ENCODE measurements at places on chromosomes 16 and 17. TPM values are rescaled to one million over a fixed set of nuclear protein-coding genes. Genes with fewer than 3 reads are reported as not detected.

DNA sequence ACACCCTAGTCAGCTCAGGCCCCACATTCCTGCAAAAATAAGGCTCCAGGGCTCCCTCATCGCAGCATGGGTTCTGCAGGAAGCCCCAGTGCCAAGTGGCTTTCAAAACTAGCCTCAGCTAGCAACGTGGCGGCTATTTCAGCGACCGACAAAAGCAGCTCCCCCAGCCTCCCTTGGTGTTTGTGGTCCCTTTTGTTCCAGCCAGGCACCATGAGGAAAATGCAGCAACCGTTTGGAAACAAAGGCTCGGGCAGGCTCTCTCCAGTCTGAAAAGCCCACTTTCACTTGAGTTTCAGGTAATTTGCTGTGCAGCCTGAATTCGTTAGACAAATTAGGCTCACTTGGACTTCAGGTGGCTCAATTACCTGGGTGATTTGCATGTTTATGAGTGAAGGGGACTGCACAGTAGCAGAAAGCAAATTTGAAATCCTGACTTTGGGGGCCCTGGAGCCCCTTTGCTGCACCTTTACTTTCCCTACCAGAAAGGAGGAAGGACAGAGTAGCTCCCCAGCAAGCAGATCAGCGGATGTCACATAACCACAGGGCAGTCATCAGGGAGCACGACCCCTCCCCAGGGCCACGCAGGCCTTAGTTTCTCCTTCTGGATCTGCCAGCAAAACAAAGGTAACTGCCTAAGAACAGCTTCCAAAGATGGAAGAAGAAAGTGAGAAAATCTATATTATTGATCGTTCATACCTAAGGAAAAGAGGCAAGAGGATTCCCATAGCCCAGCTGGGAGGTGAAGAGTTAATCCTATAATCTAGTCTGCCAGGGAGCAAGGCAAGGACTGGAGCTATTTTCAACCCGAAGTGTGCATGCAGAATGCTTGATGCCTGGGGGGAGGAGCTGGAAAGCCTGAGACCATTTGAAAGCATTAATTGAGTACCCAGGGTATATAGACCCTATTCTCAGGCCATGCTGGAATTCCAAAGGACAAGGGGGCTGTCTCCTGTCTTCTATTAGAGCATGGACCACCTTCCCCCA lies 143.1 kb upstream of the SDK2 start:
- H3K27ac ChIP-seq = no peak overlapping the region
- no peaks in the 10 kb centered on the region for H3K36me3 ChIP-seq
- DNase-seq = no peak
- H3K4me1 ChIP-seq = no peaks in the 10 kb centered on the region

- no peaks in the 10 kb centered on the region for H3K27me3 ChIP-seq
- no peaks in the 10 kb centered on the region for H3K4me1 ChIP-seq
- no peak overlapping the region for H3K4me3 ChIP-seq
- peaks cover 98% of the 10 kb centered on the region for H3K36me3 ChIP-seq
- H3K27ac ChIP-seq = no peak overlapping the region
These were observed 10.3 kb downstream of the MYBBP1A start for GRCh38 chr17:4544951-4545216.

GRCh38 chr17:32697728-32698625 lies 178.9 kb downstream of the MYO1D start:
- H3K4me1 ChIP-seq = no peaks in the 10 kb centered on the region
- H3K36me3 ChIP-seq = no peaks in the 10 kb centered on the region
- H3K27me3 ChIP-seq = no peaks in the 10 kb centered on the region
- H3K27ac ChIP-seq = no peak overlapping the region
- H3K4me3 ChIP-seq = no peak overlapping the region

TMEM100 gene
- not detected for polyA plus RNA-seq

- H3K27me3 ChIP-seq = no peaks in the 10 kb centered on the region
- H3K4me3 ChIP-seq = no peak overlapping the region
- peaks cover 58% of the 10 kb centered on the region for H3K36me3 ChIP-seq
- peaks cover 16% of the 10 kb centered on the region for H3K4me1 ChIP-seq
- H3K27ac ChIP-seq = no peak overlapping the region
These were observed 9.4 kb downstream of the HSPB9 start for GRCh38 chr17:42131981-42132432.

GRCh38 chr17:75814900-75815373 lies 29.3 kb downstream of the UNC13D start:
- peaks cover 97% of the 10 kb centered on the region for H3K36me3 ChIP-seq
- no peak overlapping the region for H3K4me3 ChIP-seq
- H3K27me3 ChIP-seq = no peaks in the 10 kb centered on the region
- no peaks in the 10 kb centered on the region for H3K4me1 ChIP-seq
- no peak overlapping the region for H3K27ac ChIP-seq

CNGB1 gene
- not detected for polyA plus RNA-seq

DNA sequence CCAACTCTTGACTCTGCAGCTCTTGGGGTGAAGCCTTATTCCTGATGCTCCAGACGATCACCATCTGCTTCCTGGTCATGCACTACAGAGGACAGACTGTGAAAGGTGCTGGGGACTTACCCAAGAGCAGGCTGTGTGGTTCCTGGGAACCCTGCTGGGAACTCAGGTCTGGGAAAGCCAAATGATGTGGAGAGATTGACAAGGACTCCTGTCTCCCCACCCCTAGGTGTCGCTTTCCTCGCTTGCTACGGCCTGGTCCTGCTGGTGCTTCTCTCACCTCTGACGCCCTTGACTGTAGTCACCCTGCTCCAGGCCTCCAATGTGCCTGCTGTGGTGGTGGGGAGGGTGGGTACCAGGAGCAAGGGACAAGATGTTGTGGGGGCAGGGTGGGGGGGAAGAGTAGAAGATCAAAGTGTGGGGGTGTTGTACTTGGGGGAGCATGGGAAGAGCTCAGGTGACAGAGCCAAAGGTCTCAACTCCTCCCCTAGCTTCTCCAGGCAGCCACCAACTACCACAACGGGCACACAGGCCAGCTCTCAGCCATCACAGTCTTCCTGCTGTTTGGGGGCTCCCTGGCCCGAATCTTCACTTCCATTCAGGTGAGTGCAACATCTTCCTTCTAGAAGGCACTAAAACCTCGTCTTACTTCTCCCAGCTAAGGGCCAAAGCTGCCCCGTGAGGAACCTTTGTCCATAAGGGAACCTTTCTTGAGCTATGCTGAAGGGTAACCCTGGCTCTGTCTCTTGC lies 3.0 kb downstream of the SOX15 start:
- H3K27me3 ChIP-seq = no peaks in the 10 kb centered on the region
- peaks cover 11% of the 10 kb centered on the region for H3K36me3 ChIP-seq

ASPA gene
- polyA plus RNA-seq = not detected

- no peaks in the 10 kb centered on the region for H3K36me3 ChIP-seq
- DNase-seq = no peak
- H3K27me3 ChIP-seq = no peaks in the 10 kb centered on the region
- H3K27ac ChIP-seq = peak overlapping the region; percentile 44
- H3K4me1 ChIP-seq = peaks cover 27% of the 10 kb centered on the region
These were observed 35.4 kb upstream of the ADGRG1 start for GRCh38 chr16:57593021-57593420.

- H3K27ac ChIP-seq = no peak overlapping the region
- no peak for DNase-seq
- H3K4me3 ChIP-seq = no peak overlapping the region
- no peaks in the 10 kb centered on the region for H3K4me1 ChIP-seq
These were observed 19.0 kb downstream of the LMF1 start for GRCh38 chr16:951660-952301.

SCARF1 gene
- polyA plus RNA-seq = not detected

CFAP119 gene
- 0.41 TPM for polyA plus RNA-seq

DNA sequence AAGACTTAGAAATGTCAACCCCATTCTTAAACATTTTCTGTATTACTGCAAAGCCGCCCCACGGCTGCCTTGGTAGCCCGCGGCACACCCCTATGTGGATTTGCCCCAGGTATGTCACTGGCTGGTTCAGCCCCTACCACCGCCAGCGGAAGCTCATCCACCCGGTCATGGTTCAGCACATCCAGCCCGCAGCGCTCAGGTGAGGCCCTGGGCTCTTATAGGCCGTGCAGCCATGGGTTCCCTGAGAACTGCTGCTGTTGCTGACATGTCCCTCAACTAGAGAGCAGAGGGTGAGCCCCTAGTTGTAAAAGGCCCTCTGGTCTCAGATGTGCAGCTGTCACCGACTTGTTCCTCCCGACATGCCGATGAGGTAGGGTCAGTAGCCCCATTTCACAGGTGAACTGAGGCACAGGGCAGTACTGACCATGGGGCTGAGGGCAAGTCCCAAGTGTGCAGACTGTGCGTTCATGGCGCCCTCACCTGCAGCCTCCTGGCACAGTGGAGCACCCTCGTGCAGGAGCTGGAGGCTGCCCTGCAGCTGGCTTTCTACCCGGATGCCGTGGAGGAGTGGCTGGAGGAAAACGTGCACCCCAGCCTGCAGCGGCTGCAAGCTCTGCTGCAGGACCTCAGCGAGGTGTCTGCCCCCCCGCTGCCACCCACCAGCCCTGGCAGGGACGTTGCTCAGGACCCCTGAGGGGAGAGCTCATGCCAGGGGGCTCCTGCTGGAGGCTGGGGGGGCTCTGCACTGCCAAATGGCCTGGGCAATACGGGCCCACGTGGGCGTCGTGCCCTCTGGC lies 8.7 kb downstream of the CYBC1 start:
- H3K4me1 ChIP-seq = no peaks in the 10 kb centered on the region
- no peak for DNase-seq
- H3K27ac ChIP-seq = no peak overlapping the region
- H3K27me3 ChIP-seq = no peaks in the 10 kb centered on the region

WDR59 gene
- polyA plus RNA-seq = 13.2 TPM

- no peaks in the 10 kb centered on the region for H3K36me3 ChIP-seq
- H3K4me1 ChIP-seq = no peaks in the 10 kb centered on the region
- H3K4me3 ChIP-seq = no peak overlapping the region
- no peak for DNase-seq
These were observed 53.9 kb upstream of the ALOX12 start for GRCh38 chr17:6941989-6942388.

SLC22A31 gene
- polyA plus RNA-seq = 0.55 TPM

GPR179 gene
- polyA plus RNA-seq = not detected

SLFN12L gene
- polyA plus RNA-seq = 12.0 TPM

MARF1 gene
- polyA plus RNA-seq = 12.5 TPM

- DNase-seq = no peak
- no peaks in the 10 kb centered on the region for H3K4me1 ChIP-seq
- no peaks in the 10 kb centered on the region for H3K27me3 ChIP-seq
- no peaks in the 10 kb centered on the region for H3K36me3 ChIP-seq
These were observed 35.8 kb downstream of the ADAMTS18 start for GRCh38 chr16:77399066-77399465.

NDRG4 gene
- polyA plus RNA-seq = 0.63 TPM

DNA sequence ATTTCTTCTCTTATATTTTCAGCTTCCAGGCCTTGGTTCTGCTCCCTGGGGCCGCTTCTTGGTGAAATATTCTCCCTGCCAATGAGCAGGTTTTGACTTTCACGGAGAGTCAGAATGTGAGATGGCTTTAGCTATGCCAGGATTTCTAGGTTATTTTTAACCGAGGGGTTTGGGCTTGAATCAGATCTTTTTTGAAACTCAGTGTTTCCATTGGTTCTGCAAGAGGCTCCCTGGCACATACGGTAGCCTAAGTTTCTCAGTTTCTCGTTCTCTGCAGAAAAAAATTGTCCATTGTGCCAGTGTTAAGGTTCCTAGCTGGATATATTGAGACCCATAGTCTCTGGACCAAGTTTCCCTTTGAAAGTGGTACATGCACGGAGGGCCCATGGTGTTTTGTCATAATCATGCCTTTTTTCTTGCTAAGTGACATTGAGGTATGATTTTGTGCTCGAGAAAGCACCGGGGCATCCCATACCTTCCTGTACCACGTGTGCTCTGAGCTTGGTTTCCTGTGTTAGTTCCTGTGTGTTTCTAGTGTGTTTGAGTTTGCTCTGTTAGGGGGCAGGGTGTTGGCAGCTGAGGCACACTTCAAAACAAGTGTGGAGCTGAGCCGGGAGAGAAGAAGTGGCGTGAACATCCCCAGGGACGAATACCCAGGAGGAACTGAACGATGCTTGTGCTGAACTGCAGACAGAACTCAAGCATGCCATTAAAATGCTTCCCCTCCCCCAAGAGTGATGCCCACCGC lies 127.2 kb downstream of the HS3ST3B1 start:
- peak overlapping the region; percentile 73 for H3K27ac ChIP-seq
- H3K27me3 ChIP-seq = no peaks in the 10 kb centered on the region
- H3K4me3 ChIP-seq = peak overlapping the region; percentile 57
- DNase-seq = peak; percentile 46

NTN3 gene
- not detected for polyA plus RNA-seq

- H3K27me3 ChIP-seq = no peaks in the 10 kb centered on the region
- DNase-seq = no peak
- H3K27ac ChIP-seq = no peak overlapping the region
- no peak overlapping the region for H3K4me3 ChIP-seq
- H3K36me3 ChIP-seq = no peaks in the 10 kb centered on the region
- H3K4me1 ChIP-seq = peaks cover 38% of the 10 kb centered on the region
These were observed 20.8 kb downstream of the ZFPM1 start for GRCh38 chr16:88473666-88474534.

INO80E gene
- polyA plus RNA-seq = 4.3 TPM

DNA sequence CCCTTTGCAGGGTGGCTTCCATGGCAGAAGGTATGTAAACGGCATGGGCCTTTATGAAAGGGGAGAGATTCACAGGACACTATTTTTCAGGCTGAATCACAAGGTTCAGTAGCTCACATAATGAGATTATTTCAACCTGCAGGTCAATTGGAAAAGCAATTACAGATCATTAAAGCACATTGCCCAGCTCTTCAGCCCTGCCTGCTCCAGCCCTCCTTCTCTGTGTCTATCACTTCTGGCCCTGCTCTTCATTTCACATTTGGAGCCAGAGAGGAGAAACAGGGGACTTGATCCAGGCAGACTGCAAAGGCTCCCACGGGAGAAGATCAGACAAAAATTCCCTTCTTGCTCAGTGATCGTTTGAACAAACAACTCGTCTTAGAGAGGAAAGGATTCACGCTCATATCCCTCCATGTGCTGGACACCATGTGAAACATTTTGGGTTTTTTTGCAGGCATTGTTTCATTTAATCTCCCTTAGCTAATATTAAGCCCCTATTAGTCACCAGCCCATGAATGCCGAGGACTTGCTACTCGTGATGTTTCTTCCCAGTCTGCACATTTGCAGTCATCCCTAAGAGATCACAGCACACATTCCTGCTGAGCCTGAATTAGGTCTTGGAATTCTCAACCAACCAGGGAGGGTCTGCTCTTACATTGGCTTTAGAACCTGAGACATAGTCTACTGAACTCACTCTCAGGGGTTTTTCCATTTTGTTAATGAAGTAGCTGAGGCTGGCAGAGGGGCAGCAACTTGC lies 443.9 kb upstream of the CCL2 start:
- no peak overlapping the region for H3K27ac ChIP-seq
- H3K4me1 ChIP-seq = no peaks in the 10 kb centered on the region
- no peak for DNase-seq
- H3K4me3 ChIP-seq = no peak overlapping the region

GRCh38 chr16:82454152-82454551 lies 172.6 kb upstream of the CDH13 start:
- no peak overlapping the region for H3K4me3 ChIP-seq
- H3K36me3 ChIP-seq = no peaks in the 10 kb centered on the region
- H3K27ac ChIP-seq = no peak overlapping the region
- H3K4me1 ChIP-seq = peaks cover 24% of the 10 kb centered on the region

- DNase-seq = no peak
- no peaks in the 10 kb centered on the region for H3K4me1 ChIP-seq
- no peaks in the 10 kb centered on the region for H3K36me3 ChIP-seq
- H3K4me3 ChIP-seq = no peak overlapping the region
- no peaks in the 10 kb centered on the region for H3K27me3 ChIP-seq
These were observed 48.4 kb upstream of the PABPN1L start for GRCh38 chr16:88914750-88915368.

GRCh38 chr16:54123766-54124165 lies 162.8 kb downstream of the IRX3 start:
- H3K27me3 ChIP-seq = no peaks in the 10 kb centered on the region
- no peaks in the 10 kb centered on the region for H3K4me1 ChIP-seq
- no peak overlapping the region for H3K4me3 ChIP-seq
- no peak overlapping the region for H3K27ac ChIP-seq

EIF3CL gene
- 38.2 TPM for polyA plus RNA-seq
